ENCODE measurements at places on chromosomes 13 and 19.

DNA sequence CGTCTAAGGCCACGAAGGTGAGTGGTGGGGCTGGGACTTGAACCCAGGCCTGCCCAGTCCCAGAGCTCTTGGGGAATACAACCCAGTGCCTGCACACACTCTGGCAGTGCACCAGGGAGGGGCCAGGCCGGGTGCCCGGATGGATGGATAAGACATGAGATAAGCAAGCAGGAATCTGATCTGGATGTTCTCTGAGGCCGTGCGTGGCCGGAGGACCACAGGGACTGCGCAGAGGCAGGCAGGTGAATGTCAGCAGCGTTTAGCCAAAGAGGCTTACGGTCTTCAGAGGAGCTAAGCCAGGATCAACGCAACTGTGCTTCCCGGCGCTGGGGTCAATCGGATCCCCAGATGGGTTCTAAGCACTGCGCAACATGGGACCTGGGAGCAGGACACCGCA lies 1.5 kb downstream of the ZNF787 start:
- DNase-seq, result no peak

DNA sequence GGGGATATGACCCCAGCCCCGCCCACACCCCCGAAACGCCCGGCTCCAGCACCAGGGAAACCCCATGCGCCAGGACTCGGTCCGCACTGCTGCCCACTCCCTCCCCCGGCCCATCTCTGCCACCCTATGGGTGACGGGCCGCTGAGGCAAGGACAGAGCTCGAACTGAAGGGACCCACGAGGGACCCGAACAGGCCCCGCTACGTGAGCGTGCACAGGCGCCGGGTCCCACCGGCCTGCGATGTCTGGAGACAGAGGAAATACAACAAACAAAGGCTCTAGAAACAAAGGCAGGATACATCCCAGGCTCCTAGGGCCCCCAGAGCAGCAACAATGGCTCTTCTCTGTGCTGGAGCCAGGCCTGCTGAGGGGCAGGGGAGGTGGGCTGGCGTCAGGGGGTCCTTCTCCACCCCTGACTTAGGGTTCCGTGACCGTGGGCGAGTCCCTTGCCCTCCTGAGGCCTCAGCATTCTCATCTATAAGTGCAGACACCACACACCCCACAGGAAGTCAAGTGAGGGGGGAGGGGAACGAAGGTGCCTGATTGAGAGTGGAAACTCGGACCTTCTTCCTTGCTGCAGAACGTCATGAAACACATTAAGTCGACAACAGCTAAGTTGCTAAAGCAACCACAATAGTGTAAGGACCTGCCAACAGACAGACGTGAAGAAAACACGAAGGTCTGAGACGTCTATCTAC lies 3.1 kb downstream of the ABHD17A start:
- DNase-seq, result peak; percentile 93

DNA sequence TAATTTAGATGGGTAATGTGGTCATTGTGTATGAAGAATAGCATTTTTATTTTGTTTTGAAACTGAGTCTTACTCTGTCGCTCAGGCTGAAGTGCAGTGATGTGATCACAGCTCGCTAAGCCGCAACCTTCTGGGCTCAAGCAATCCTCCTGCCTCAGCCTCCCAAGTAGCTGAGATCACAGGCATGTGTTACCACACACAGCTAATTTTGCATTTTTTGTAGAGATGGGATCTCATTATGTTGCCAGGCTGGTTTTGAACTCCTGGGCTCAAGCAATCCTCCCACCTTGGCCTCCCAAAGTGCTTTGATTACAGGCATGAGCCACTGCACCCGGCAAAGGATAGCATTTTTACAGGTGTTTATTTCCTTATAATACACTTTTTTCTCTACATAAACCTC lies 36.6 kb downstream of the SERTM1 start:
- DNase-seq, result no peak

GRCh38 chr13:23995283-23996073 lies 98.2 kb upstream of the C1QTNF9B start:
- no peak for DNase-seq

- DNase-seq, result peak; percentile 79
Observed at GRCh38 chr13:40777166-40777808, 6.3 kb upstream of the MRPS31 start.

DNA sequence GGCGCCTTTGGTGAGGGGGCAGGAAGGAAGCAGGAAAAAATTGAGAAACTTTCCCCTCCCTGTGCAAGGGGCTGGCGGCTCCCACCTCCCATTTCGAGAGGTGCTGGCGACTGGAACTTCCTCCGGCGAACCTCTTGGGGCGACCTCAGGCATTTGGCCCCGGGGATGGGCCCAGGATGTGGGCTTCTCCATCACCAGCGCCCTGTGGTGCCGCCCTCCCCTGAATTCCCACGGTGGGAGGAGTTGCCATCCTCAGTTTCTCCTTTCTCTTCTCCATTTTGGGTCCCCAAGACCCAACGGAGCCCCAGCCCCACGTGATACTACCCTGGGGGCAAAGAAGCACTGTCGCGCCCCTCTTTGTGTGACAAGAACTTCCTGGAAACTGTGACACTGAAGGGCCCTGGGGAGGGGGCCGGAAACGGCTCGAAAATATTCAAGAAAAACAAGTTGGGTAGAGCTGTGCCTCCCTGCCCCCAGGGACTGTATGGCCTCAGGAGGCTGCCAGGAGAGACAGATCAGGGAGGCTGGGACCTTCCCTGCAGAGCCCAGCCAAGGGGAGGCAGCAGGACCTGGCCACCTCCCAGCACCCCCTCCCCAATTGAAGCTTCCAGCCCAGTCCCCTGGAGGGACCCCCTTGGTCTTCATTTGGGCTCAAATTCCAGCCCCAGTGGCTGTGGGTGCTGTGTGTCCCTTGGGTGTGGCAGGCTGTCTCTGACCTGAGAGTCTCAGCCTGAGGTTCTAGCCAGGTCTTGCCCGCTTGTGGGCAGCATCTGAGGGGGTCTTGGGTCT lies 16.2 kb upstream of the AP1M2 start:
- DNase-seq, result peak; percentile 76

GRCh38 chr19:16078759-16079707 lies 2.7 kb downstream of the TPM4 start:
- DNase-seq, result peak; percentile 92

DNA sequence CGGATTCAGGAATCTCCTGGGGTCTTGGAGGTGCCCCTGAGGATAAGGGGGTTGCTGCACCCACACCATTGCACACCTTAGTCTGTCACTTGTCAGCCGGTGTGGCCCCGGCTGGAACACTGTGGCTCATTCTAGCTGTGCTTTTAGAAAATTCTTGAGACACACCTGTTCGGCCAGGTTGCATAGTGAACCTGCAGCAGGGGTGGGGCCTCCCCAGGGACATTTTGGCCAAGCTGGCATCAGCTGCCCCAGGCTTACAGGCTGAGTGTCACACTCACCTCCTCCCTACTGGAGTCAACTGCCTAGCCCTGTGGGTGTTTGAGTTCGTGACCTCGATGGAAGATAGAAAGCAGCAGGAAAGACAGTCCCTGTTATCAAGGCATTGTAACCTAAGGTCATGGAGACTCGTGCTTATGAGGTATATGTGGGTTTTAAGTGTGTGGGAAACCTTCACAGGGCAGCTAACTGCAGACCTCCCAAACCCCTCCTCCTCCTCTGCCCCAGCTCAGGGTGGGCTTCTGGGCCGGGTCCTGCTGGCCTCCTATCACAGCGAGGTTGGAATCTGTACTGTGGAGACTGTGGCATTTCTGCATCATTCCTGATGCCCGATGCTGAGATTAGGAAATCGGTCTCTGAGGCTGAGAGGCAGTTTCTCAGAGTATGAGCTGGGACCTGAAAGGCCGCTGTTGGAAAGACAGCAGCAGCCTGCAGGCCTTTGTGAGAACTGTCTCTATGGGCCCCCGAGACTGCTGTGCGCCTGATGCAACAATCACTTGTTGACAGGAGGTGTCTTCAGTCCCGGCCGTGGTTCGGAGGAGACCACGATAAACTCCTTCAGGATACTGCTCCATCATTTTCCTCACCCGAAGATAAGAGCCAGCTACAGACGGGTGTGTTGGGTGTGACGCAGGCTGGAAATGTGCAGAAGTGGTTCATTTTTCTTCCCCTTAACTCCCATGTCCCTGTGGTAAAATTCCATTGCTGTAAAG lies 72.2 kb downstream of the ATP11A start:
- no peak for DNase-seq

GRCh38 chr13:21326155-21327031 lies 132.7 kb downstream of the ZDHHC20 start:
- no peak for DNase-seq

GRCh38 chr13:112942689-112943308 lies 26.2 kb upstream of the MCF2L start:
- peak; percentile 98 for DNase-seq

- DNase-seq, result no peak
Observed at GRCh38 chr19:17830567-17831418, 9.5 kb upstream of the INSL3 start.

- DNase-seq, result no peak
Observed at GRCh38 chr19:49217382-49217781, 59.8 kb downstream of the TRPM4 start.

GRCh38 chr13:105338773-105339172 lies 1196.7 kb downstream of the EFNB2 start:
- no peak for DNase-seq

- no peak for DNase-seq
Observed at GRCh38 chr19:4844348-4845179, 13.1 kb upstream of the TICAM1 start.

GRCh38 chr19:18776736-18777135 lies 14.4 kb downstream of the COMP start:
- DNase-seq, result no peak

- no peak for DNase-seq
Observed at GRCh38 chr13:109212650-109213049, 573.7 kb downstream of the IRS2 start.

- DNase-seq, result no peak
Observed at GRCh38 chr19:5907241-5907640, 2.6 kb downstream of the VMAC start.

DNA sequence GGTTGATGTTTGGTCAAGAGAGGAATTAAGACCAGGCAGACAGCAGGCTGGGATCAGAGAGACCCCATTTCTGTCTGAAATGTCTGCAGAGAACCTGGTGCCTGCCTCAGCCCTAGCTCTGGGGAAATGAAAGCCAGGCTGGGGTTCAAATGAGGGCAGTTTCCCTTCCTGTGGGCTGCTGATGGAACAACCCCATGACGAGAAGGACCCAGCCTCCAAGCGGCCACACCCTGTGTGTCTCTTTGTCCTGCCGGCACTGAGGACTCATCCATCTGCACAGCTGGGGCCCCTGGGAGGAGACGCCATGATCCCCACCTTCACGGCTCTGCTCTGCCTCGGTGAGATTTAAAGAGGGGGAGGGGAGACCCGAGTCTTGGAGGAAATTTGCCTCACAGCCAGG lies at the start of gene LILRB4:
Gene LILRB4, plus strand, starts transcription at position 256 of the 400 bp plus-strand sequence. Its CDS starts 49 bp downstream, at position 305.
- DNase-seq, result no peak

DNA sequence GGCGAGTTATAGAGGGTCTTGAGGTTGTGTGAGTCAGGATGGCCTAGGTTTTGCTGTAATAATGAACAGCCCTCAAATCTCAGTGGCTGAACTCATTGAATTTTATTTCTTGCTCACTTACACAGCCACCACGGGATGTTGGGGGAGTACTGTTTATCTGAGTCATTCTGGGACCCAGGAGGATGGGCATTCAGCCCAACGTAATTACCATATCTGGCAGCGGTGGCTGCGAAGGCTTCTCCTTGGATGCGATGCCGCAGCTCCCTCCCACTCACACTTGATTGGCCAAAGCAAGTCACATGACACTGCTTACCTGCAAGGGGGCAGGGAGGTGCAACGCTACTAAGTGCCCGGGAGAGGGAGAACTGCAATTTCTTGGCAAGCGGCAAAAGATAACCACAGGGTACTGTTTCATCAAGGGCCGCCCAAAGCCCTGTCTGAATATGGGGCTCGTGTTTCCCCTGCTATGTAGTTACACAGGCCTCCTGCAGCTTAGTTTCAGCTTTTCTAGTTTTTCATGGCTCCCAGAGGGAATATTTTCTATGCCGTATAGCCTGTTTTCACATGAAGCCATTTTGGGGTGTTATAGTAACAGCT lies 19.9 kb downstream of the ZSWIM9 start:
- peak; percentile 67 for DNase-seq

DNA sequence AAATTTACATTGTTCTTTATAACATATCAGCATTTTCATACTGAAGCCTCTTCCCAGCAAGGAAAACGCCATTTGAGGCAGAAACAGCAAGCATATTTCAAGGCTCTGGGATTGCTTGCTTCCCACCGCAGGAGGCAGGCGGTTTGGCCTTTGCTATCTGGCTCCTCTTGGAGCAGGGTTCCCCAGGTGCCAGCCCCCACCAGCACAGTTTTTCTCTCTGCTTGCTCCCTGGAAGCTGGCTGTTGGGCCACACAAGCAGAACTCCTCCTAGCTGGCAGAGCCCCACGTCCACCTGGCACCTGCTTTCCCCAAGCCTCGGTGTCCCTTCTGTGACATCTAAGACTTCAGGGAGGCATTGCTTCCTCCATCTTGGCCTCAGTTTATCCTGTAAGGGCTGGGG lies 16.7 kb downstream of the GATAD2A start:
- no peak for DNase-seq

DNA sequence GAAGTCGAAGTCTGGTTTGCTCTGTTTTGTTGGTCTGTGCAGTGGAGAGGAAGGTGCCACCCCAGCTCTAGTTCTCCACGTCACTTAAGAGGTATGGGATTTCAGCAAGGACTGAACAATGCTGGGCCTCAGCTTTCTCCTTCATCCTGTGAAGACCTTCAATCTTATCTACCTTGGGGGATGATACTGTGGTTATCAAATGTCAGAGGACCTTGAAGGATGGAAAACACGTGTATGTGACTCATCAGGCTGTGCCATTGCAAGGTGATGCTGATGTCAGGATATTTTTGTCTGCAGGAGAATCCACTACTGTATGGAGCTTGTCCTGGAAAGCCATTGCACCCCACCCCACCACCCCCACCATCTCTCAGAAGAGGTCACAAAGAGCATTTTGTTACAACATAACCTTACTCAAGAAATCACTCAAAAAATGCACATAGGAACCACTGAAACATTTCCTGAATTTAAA lies 81.4 kb upstream of the UQCRFS1 start:
- DNase-seq, result no peak

DNA sequence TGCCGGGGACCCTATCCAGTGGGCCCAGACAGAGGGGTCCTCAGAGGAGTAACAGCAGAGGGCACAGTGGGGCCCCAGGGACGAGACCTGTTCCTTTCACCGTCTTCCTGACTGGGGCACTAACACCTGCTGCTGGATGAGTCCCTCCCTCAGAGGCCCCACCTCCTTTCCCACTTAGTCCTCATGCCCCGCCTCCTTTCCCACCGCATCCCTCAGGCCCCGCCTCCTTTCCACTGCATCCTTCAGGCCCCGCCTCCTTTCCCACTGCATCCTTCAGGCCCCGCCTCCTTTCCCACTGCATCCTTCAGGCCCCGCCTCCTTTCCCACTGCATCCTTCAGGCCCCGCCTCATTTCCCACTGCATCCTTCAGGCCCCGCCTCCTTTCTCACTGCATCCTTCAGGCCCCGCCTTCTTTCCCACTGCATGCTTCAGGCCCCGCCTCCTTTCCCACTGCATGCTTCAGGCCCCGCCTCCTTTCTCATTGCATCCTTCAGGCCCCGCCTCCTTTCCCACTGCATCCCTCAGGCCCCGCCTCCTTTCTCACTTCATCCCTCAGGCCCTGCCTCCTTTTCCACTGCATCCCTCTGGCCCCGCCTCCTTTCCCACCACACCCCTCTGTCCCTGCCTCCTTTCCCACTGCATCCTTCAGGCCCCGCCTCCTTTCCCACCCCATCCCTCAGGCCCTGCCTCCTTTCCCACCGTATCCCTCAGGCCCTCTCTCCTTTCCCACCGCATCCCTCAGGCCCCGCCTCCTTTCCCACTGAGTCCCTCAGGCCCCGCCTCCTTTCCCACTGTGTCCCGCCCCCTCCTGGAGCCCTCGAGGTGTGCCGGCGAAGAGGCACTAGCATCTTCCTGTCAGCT lies 6.7 kb downstream of the SPPL2B start:
- no peak for DNase-seq

All from natural killer cell (primary cell).